ENCODE measurements at places on chromosomes 1 and 21. TPM values are rescaled to one million over a fixed set of nuclear protein-coding genes. Genes with fewer than 3 reads are reported as not detected.

DNA sequence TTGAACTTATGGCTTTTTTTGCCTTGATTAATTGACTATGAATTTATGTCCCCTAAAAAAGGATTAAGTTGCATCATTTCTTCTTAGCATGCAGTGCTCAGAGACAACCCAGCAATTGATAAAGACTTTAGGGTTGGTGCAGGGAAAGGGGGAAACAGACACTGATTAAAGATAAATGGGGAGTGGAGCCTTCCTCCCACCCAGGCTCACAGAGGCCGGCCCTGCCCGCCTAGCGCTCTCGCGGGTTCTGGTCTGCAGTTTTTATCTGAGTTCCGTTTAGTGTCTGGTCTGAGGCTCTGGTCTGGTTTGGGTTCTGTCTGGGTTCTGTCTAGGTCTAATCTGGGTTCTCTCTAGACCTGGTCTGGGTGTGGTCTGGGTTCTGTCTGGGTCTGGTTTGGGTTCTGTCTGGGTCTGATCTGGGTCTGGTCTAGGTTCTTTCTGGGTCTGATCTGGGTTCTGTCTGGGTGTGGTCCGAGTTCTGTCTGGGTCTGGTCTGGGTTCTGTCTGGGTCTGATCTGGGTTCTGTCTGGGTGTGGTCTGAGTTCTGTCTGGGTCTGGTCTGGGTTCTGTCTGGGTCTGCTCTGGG, 48.1 kb downstream of the ABCG1 start:
- DNase-seq: no peak

Gene RNF207
- total RNA-seq: 4.8 TPM

DNA sequence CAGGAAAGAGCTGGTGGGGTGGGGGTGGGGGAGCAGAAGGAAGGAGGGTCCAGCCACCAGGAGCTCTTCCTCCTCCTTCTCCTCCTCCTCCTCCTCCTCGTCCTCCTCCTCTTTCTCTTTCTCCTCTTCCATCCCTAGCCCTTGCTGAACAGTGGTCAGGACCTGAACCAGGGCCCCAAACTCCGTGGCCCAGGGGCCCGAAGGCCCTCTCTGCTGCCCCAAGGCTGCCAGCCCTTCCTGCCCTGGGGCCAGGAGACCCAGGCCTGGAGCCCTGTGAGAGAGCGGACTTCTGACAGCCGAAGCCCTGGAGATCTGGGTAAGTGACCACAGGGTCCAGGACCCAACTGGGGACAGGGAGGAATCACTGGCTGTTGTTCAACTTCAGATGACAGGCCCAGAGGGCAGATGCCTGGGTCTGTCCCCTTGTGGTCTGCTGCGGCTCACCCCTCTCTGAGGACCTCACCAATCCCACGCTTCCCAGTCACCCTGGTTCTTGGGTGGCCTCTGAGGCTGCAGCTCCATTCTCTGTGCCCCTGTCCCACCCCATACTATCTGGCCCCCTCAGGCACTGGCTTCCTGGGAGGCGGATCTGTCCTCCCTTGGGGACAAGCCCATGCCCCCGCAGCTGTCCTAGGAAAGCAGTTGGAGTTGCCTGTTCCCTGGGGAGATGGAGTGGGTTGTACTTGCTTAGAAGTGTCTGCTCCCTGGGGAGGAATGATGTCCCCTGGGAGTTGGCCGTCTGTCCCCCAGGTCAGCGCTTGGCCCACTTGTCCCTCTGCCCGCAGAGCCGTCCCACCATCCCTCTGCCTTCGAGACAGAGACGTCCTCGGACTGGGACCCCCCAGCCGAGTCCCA, 51.8 kb downstream of the VWA5B1 start:
- no peak for DNase-seq

Gene SPATA21
- not detected for total RNA-seq

GRCh38 chr1:7504438-7504720, 266.7 kb upstream of the VAMP3 start:
- no peak for DNase-seq

DNA sequence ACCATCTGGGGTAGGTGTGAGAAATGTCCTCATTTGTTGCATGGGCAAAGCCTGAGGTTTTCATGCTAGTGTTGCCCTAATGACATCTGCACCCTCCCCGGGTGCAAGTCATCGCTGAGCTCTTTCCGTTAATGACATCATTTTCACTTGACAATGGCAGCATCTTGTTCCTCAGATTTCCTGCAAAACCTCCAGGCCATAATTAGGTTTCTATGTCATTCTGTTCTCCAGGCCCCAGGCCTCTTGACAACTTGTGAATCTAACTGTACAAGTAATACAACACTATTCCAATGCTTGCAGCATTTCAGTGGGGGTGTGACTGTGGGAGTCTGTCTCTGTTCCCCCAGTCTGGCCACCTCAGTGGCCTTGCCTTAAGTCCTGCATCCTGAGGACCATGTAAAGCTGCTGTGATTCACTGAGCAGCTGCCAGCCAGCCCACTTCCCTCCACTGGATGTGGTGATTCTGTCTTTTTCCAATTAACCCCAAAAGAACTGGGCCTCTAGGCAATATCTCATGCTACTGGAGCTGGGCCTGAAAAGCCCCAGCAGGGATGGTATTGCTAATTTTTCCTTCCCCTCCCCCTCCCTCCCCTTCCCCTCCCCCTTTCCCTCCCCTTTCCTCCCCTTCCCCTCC, 22.8 kb downstream of the RAB7B start:
- no peak for DNase-seq

DNA sequence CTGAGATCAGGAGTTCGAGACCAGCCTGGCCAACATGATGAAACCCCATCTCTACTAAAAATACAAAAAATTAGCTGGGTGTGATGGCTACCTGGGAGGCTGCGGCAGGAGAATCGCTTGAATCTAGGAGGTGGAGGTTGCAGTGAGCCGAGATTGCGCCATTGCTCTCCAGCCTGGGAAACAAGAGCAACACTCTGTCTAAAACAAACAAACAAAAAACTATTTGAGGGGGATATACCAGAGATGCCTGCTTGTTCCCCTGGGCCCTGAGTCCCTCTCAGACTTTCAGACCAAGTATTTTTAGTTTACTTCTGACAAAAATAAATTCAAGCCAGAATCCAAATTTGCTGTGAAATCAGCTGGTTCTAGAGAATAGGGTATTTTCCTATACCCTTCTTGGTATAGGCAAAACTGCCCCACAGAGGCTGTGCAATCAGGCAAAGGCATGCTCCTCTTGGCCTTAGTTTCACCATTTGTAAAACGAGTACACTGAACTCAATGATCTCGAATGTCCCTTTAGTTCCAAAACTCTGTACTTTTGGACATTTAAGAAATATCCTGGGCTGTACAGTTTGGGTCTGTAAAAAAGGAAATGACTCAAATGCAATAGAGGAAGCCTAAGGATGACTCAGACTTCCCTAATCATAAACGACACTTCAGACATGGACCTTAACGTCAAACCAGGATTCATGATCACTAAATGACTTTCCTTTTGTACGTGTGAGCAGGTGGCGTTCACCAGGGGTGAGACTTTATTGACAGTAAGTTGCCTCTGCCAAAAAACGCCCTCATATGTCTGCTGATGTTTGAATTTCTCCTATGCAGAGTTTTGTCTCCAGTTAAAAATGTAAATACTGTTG, 16.1 kb downstream of the ENSA start:
- no peak for DNase-seq

Gene ACTL8
- not detected for total RNA-seq

DNA sequence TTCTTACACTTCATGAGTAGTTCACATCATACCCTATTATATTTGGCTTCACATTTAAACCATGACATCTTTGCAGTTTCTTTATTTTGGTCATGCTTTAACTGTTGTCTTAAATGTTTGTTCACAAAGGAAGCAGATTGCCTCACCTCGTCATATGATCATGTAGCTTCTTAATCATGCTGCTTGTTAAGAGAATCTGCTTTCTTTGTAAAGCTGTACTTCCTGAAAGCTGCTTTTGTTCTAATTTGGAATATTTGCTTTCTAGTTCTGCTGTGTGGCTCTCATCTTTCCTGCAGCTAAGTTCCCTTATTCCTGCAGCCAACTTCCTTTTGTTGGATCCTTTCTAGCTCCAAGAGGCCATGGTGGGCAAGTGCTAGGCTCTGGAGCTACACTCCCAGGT, 62.9 kb upstream of the SIM2 start:
- DNase-seq: no peak

DNA sequence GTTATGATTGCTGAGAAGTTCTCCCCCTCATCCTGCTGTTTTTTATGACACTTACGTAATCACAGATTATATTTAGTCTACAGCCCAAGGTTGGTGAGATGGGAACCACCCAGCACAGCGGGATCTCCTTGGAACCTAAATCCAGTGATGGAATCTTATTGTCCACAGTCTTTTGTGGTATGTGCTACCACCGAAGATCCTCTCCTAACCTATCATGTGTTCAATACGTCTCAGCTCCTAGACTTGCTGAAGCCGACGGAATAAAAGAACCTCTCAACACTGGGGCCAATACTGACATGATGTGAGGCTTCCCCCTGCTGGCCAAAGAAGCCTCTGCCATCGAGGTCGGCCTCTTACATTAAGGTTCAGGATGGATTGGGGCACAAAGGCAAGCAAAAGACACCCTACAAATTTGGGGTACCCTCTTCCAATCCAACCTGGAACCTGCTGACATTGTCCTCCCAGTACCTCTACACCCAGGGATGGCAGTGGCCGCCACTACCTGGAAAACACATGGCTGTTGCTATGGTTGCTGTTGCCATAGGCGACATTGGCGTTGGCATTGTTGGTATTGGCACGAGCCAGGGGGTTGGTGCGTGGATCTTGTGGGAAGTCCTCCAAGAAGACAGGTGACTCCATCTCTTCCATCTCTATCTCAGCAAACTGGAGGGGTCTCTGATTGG, 19.4 kb upstream of the KIF21B start:
- DNase-seq: peak; percentile 87

DNA sequence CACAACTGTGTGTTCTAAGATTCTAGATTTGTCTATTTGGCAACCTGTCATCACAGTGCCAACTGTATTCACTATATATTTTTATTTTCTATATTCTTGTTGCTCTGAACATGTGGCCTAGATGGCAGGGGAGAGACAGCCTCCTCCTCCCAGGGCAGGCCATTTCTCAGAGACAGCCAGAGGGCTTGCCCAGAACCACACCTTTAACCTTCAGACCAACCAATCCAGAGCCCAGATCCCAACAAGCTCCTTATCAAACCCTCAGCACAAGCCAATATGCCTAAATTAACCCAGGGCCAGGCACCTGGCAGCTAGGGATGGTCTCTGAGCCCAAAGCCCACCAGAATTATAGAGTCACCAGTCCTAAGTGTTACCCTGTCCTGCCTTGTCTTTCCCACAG, 19.3 kb downstream of the TRIM11 start:
- no peak for DNase-seq

GRCh38 chr1:147283011-147283410, 40.5 kb downstream of the CHD1L start:
- DNase-seq: no peak

GRCh38 chr1:36765785-36766300, 268.5 kb downstream of the GRIK3 start:
- peak; percentile 47 for DNase-seq

- DNase-seq: no peak
Measured at GRCh38 chr21:43021191-43021590, 46.8 kb downstream of the PKNOX1 start.

DNA sequence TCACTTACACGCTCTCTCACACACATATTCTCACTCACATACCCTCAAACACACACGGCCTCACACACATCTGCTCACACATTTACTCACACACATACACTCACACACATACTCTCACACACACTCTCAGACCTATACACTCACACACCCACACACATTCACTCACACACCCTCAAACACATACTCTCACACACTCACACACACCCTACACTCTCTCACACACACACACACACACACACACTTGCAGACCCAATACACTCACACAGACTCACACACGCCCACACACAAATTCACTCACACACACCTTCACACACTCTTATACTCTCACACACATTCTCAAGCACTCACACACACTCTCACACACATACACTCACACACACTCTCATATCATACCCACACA, 155.5 kb upstream of the BACE2 start:
- DNase-seq: no peak

Gene GIPC2
- 2.1 TPM for total RNA-seq

- DNase-seq: no peak
Measured at GRCh38 chr1:159931101-159931794, 5.9 kb upstream of the TAGLN2 start.

Gene BTBD8
- total RNA-seq: 6.8 TPM

- DNase-seq: no peak
Measured at GRCh38 chr1:84834419-84835064, 58.5 kb downstream of the LPAR3 start.

GRCh38 chr1:246788895-246789338, 64.7 kb downstream of the SCCPDH start:
- peak; percentile 69 for DNase-seq

Gene RIMKLA
- 1.5 TPM for total RNA-seq

DNA sequence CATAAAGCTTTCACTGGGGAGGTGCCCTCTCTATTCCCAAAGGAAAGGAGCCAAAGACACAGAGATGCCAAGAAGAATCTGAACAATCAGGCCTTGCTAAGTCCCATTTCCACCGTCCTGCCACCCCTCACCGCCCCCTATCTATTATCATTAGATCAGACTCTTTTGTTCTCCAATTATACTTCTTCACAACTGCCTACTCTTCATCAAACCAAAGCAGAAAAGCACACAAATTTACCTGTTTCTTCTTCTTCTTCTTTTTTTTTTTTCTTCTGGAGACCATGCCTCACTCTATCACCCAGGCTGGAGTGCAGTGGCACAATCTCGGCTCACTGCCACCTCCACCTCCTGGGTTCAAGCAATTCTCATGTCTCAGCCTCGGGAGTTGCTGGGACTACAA, 43.1 kb upstream of the ARHGEF10L start:
- DNase-seq: no peak
